ENCODE measurements at places on chromosomes 12 and 14. TPM values are rescaled to one million over a fixed set of nuclear protein-coding genes. Genes with fewer than 3 reads are reported as not detected.

DNA sequence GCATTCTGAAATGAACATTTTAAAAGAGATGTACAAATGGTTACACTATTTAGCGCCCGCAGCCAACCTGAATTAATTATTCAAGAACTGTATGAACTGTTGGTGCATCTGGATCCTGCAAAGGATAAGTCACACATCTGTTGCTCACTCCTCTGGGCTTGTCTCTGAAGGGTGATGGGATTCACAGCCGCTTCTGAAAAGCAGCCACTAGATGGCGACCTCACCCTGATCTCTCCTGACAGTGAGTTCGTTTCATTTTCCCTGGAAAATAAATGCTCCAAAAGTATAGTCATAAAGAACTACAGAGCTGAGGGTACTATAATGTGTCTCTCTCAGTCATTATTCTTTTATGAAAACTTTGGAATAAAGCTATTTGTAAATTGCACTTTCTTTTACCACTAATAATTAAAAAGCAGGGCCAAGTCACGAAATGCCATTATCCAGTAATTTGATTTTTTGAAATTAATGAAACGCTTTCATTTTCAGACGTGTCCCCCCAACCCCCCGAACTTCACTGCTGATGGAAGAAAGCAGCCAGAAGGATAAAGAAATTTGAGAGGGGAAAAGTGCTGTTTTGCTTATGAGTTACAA is 789.6 kb downstream of the NRXN3 start:
- peak; percentile 43 for DNase-seq

DNA sequence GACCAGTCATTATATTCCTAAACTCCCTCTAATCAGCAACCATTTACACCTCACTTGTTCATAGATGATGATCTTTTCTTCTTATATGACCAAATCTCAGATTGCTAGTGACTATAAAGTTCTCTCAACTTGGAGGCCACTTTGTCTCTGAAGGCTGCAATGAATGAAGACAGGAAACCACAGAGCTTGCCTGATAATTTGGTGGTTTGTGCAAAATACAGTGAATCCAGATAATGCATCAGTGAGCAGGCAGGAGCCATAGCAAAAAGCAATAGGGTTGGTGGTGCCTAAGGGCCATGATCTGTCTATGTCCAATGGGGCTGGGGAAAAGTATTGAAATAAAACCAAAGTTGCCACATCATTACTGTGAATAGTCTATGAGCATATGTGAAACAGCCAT is 123.8 kb upstream of the LRFN5 start:
- no peak for DNase-seq

- no peak for DNase-seq
Observed at GRCh38 chr12:64889434-64890216, 65.2 kb downstream of the TBC1D30 start.

- DNase-seq: peak; percentile 25
Observed at GRCh38 chr12:22287776-22288621, 46.5 kb downstream of the ST8SIA1 start.

The RNF212B gene
- total RNA-seq: not detected

The SLC35F4 gene
- not detected for total RNA-seq

DNA sequence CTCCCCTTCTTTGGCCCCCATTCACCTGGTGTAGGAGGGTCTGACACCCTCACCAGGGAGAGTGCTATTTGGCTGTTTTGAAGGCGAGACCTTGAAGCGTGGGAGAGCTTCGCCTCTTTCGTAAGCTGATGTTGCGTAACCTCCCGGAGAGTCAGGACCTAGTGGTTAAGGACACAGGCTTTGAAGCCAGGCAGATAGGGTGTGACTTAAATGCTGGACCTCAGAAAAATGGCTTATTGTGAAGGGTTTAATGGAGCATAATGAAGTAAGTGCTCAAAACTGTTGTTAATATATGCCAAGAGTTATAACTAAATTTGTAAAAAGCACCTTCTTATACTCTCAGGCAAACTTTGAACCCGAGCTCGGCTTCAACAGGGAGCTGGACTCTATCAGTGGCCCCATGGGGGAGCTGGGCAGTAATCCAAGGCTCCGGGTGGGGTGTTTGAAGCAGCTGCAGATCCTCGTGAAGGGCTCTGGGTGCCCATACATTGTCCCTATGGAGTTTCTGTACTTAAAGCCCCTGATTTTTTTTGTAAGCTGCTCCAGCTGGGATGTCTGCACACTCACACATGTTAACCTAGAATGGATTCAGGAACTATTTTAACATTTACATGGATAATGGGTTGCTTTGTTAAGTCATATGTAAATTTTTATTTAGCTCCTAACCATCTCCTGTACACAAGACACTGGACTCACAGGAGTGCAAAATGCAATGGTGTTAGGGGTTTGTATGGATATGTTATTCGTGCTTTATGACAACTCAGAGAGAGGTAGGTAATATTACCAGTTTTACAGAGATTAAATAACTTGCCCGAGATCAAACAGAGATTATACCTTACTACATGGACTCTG is 26.0 kb downstream of the PPFIBP1 start:
- DNase-seq: no peak

DNA sequence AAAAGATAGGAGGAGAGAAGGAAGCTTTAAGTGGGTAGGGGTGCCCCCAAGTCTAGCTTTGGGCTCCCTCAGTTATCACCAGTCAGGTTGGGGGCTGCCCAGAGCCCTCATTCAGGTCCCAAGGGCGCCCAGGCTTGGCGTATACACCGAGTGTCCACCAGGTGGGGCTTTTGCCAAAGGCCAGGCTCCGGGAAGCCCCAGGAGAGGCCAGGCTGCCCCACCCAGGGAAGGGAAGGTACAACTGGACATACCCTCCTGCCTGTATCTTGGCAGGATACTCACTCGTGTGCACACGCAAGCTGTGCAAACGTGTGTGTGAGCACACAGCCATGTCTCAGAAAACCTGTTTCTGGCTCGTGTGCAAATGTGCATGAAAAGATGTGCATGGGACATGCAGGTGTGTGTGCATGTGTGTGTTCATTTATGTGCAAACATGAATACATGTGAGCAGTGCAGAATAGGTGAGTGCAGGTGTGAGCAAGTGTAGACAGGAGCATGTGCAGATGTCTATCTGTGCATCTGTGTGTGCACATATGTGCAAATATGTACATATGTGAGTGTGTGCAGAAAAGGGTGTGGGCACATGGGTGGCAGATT is 103.9 kb upstream of the MYL2 start:
- peak; percentile 43 for DNase-seq

The ITGB7 gene
- 786 TPM for total RNA-seq

The SLC10A1 gene
- not detected for total RNA-seq

The CYP27B1 gene
- total RNA-seq: 4.3 TPM

DNA sequence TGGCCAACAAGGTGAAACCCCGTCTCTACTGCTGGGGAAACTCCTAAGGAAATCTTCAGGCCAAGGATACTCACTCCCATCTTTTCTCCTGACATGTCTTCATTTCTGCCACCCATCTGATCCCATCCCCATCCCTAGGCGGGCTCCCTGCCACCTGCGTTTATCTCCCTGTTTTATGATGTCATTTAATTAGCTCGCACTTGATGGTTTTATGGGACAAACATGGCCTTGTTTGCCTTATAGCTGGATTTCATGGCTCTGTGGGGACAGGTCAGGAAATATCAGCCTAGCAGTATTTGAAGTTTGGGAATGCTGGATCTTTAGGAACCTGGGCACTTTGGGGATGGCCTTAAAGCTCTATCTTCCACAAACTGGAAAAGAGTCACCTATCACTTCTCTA is 88.5 kb upstream of the CISTR start:
- DNase-seq: no peak
